ENCODE measurements at places on chromosomes 1 and 21.

- DNase-seq: no peak
These were observed 44.9 kb upstream of the APOBEC4 start for GRCh38 chr1:183697814-183698590.

GRCh38 chr1:8704866-8705506 is 112.5 kb downstream of the RERE start:
- DNase-seq: no peak

DNA sequence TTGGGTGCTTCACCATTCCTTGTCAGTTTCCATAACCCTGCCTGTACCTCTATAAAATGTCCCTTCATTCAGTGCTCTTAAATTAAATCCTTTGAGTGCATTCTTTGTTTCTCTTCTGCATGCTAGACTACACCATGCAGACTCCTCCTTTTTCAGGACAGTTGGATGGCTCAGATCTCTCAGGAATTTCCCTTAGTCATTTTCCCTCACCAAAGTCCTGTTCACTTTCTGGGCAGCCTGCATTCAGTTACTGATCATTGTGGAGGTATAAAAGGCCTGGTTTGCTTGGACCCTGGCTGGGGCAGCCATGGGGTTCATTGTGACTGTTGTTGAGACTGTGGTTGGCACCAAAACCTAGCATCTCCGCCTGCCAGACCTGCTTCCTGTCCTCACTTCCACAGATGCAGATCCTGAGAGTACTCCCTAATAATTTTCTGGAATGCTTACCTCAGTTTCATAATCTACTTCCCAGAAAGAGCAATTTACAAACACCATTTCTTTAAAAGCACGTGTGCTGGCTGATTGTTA is 88.4 kb downstream of the PDE4B start:
- DNase-seq: no peak

DNA sequence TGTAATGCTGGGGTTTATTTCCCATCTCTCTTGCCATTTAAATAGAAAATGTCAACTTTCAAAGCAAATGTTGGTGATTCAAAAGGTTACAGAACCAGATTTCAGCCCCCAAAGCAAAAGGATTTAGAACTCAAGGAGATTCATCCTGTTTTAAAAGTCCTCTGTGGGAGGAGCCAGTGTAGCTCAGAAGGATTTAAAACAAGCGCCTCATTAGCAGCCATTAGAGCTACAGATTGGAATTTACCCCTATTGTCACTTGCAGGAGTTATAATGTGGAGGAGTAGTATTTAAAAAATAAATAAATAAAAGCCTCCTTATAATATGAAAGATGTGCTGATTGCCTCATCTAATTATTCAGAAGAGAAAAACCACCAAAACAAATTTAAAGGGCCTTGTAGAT is 107.8 kb downstream of the LAMC2 start:
- DNase-seq: no peak

- no peak for DNase-seq
These were observed 4.4 kb upstream of the MAPKAPK2 start for GRCh38 chr1:206680279-206680678.

- no peak for DNase-seq
These were observed 17.2 kb upstream of the SLAMF6 start for GRCh38 chr1:160539990-160540858.

DNA sequence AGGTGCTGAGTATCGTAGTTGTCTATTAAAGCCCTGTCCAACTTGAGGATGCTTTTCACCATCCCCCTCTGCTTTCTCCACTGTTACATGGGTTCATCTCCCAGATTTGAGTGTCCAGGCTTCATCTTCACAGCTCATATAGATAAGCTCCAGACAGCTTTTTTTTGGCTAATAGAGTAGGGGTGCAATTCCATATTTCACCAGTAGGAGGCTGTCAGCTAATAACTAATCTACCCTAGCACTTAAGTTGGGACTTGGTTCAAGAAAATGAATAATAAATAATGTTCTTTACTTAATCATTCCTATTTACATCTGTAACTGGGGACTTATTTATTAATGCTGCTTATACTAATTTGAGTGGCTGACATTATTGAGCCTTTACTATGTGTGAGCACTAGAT is 124.5 kb downstream of the IGSF21 start:
- DNase-seq: no peak

GRCh38 chr1:44029260-44029910 is 1.9 kb downstream of the SLC6A9 start:
- DNase-seq: no peak

DNA sequence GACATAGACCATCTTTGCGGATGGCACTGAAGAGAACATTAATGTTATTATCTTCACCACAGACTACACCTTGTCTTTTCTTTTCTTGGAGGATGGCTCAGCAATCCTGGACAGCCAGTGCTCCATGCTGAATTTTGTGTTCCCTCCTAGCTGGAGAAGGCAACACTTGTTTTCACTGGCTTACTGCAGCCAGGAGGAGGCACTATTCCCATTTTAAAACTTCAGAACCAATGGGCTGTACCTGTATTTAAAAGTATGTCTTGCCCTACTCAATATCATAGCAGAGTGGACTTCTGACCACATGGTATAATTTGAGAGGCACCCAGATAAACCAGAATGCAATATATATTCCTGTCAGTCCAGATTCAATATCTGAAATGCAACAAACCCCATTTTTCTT is 53.3 kb upstream of the POGK start:
- DNase-seq: no peak

- DNase-seq: no peak
These were observed 932 bp upstream of the USP24 start for GRCh38 chr1:55216096-55216495.

- no peak for DNase-seq
These were observed 54.2 kb downstream of the HIVEP3 start for GRCh38 chr1:41864471-41865040.

- no peak for DNase-seq
These were observed 755 bp upstream of the THRAP3 start for GRCh38 chr1:36223381-36223995.

DNA sequence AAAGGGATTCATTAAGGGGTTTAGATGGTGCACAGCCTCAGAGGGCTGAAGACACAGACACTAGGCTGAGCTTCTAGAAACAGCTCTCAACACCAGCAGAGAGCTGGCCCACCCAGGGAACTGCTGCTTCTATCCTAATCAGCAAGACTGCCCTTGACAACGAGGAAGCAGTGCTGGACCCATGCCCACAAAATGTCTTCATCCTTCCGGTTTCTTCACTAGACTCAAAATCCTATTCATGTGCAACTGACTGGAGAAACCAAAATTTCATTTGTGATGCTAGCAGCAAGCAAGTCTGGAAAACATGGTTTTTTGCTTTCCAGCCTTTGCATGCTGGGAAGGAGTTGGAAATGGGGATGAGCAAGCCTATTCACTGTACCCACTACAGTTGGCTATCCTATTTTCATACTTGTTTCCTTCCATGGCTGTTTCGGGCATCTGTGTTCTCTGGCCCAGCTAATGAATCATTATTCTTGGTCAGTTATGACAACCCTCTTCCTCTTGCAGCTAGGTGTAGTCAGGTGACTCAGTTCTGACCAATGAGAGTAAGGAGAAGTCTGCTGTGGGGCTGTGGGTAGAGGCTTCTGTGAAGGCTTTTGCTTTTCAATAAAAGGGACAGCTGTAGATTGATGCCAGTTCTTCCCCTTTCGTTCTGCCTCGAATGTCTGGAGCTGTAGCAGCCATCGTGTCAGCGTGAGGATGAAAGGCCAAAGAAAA is 14.6 kb upstream of the TMEM61 start:
- DNase-seq: no peak

DNA sequence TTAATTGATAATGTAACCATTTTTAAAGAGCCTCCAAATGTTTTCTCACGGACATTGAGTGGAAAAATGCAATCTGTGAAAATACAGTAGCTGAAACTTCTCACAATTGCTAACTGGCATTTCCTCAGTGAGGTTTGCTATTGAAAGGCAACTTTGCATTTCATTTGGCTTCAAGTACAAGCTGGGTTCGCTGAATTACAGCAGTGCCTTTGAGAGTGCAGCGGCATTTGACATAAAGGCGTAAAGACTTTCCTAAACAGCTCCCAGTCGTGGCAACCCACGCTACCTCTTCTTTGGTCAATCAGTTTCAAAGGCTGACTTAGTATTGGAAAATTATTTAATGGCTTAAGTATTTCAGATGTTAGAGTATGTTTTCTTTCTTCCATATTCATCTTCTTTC is 39.3 kb upstream of the ZBTB18 start:
- no peak for DNase-seq

DNA sequence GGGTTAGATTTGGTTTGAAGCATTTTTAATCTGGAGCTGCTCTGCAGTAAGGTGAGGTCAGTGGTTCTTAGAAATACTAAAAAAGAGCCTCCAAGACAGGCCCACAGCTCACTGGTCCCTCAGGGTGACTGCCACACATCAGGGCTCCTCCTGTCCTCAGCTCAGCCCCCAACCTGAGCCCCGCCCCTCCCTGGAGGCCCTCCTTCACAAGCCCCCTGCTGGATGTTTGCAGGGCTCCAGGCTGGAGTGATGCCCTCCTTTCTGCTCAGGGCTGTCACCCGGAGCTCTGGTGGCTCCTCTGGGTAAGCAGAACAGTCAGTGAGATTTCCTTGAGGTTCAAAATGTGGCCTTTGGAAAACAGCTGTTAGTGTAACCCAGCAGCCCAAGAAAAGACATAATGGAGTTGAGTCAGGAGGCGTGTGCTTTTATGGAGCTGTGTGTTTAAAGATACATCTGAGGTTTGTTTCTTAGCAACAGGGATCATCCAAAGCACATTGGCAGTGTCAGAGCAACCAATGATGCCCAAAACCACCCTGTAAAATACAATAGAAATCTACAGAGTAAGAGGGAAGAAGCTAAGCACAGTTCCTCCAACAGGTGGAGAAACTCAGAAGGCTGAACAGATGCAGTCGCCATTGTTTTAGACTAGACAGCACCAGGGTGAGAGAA is 21.4 kb downstream of the STUM start:
- DNase-seq: no peak

- DNase-seq: no peak
These were observed 45.3 kb downstream of the PRRC2C start for GRCh38 chr1:171530676-171531075.

- DNase-seq: no peak
These were observed 20.8 kb upstream of the SLC2A7 start for GRCh38 chr1:9047019-9047418.

GRCh38 chr1:12450090-12450755 is 167.8 kb downstream of the DHRS3 start:
- DNase-seq: peak; percentile 41

DNA sequence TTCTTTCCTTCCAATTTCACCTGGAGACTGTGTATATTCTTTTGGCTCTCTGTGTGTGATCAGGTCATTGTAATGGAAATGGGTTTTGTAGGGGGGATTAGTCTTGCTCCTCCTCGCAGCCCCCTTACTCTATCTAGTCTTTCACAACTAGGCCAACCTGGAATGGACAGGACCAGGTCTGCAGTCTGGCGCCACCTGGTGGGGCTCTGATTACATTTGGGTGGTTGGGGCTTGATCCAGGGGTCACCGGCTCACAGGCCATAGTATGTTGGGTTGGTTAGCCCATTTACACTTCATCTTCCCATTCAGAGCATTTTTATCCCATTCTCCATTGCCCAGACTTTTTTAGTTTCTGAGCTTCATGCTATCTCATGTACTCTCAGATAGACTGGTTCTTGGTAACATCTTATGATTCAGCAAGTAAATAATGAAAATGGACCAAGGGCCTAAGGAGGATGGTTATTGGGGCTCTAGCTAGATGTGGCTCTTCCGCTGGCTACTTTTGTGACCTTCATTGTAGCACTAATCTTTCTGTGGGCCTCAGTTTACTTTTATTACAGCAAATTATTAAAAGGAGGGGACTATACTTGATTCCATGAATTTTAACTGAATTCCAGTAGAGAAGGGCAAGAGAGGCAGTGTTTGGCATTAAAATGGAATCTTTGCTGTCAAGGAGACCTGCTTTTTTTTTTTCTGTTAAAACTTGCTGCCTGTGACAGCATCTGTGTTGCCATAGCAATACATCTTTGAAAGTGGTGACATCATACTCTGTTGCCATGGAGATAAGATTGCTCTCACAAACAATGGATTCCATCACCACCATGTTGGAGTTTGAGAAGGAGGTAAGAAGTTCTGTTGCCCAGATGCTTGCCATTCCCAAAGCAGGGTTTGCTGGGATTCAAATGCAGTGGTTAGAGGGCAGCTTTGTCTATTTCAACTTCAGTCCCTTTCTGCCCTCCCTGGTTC is 150.1 kb downstream of the PLXNA2 start:
- DNase-seq: no peak

DNA sequence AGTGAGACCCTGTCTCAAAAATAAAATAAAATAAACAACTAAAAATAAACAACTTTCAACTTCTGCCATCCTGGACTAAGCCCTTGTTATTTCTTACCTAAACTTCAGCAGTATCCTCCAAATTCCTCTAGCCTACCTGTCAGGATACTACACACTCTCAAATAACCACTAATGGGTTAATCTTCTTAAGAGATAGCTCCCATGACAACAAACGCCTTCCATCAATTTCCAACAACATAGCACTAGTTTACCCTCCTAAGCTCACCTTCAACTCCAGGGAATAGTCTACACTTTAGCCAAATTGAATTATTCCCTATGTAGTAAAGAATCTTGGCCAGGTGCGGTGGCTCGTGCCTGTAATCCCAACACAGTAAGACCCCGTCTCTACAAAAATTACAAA is 11.3 kb downstream of the AUNIP start:
- DNase-seq: no peak

- DNase-seq: no peak
These were observed 10.2 kb downstream of the ADAM30 start for GRCh38 chr1:119885903-119886783.

GRCh38 chr1:154419620-154420571 is 14.8 kb downstream of the IL6R start:
- DNase-seq: peak; percentile 60

DNA sequence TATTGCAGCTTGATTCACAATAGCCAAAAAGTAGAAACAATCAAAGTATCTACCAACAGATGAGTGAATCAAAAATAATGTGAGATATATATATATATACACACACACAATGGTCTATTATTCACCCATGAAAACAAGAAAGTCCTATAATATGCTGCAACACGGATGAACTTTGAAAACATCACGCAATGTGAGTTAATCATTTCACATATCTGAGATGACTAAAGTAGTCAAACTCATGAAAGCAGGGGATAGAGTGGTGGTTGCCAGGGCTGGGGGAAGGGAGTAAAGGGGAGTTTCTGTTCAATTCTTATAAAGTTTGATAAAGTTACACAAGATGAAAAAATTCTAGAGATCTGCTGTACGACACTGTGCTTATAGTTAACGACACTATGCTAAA is 1234.8 kb downstream of the MRPL39 start:
- DNase-seq: no peak

DNA sequence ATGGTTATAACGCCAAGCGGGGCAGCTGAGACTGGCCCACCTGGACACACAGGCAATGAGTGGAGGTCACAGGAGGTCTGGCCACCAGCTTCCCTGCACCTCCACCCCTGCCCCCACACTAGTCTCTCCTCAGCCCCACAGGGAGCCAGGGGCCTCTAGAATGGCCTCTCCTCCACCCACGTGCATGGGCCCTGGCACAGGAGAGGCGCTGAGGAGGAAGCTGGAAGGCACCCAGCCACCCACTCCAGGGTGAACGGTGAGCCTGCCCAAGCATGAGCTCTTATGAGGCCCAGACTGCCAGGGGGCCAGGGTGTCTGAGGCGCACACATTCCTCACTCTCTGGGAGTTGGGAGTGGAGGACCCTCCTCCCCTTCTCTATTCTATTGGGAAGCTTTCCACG is 22.2 kb downstream of the LRP8 start:
- no peak for DNase-seq
